Progenitor cell of endocrine pancreas (in vitro differentiated cells): ENCODE measurements at places on chromosomes 16 and 17. TPM values are rescaled to one million over a fixed set of nuclear protein-coding genes. Genes with fewer than 3 reads are reported as not detected.

DNA sequence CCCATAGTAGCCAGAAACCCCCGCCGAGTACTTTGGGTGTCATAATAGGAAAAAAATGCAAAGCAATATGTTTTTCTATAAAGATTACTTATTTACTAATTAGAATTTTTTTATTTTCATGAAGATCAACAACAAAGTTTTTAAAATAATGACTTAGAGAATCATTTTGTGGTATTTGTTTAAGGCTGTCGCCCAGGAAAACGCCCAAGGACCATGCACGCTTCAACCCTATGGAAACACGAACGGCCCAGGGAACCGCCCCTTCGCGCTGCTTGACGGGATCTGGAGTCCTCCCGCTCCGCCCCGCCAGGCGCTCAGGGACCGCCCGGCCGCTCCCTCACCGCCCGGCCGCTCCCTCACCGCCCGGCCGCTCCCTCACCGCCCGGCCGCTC lies 408 bp upstream of the KPNA2 start:
- H3K27ac ChIP-seq: peak overlapping the region; percentile 96
- DNase-seq: peak; percentile 73
- peaks cover 12% of the 10 kb centered on the region for H3K36me3 ChIP-seq
- H3K4me1 ChIP-seq: peaks cover 18% of the 10 kb centered on the region
- no peaks in the 10 kb centered on the region for H3K27me3 ChIP-seq
- peak overlapping the region; percentile 95 for H3K4me3 ChIP-seq

- H3K4me3 ChIP-seq: no peak overlapping the region
- peaks cover 9% of the 10 kb centered on the region for H3K4me1 ChIP-seq
- DNase-seq: no peak
- peaks cover 4% of the 10 kb centered on the region for H3K27me3 ChIP-seq
Measured at GRCh38 chr16:48064971-48065370, 90.8 kb downstream of the ABCC12 start.

- DNase-seq: no peak
- peaks cover 5% of the 10 kb centered on the region for H3K4me1 ChIP-seq
- peak overlapping the region; percentile 19 for H3K27ac ChIP-seq
- no peaks in the 10 kb centered on the region for H3K27me3 ChIP-seq
Measured at GRCh38 chr16:46901709-46902108, 17.5 kb downstream of the GPT2 start.

Gene HOXB1
- 0.96 and 2.2 TPM in 2 replicates for total RNA-seq

Gene SLFN11
- total RNA-seq: 2.1 and 3.0 TPM in 2 replicates

DNA sequence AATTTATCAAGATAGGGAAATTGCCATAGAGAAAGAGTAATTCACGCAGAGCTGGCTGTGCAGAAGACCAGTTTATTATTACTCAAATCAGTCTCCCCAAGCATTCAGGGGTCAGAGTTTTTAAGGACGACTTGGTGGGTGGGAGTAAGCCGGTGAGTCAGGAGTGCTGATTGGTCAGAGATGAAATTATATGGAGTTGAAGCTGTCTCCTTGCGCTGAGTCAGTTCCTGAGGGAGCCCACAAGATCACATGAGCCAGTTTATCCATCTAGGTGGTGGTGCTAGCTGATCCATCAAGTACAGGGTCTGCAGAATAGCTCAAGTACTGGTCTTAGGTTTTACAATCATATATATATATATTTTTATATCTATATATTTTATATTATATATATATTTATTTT lies 6.0 kb upstream of the AQP8 start:
- DNase-seq: no peak
- no peak overlapping the region for H3K4me3 ChIP-seq
- no peaks in the 10 kb centered on the region for H3K27me3 ChIP-seq
- H3K36me3 ChIP-seq: no peaks in the 10 kb centered on the region
- peaks cover 2% of the 10 kb centered on the region for H3K4me1 ChIP-seq

DNA sequence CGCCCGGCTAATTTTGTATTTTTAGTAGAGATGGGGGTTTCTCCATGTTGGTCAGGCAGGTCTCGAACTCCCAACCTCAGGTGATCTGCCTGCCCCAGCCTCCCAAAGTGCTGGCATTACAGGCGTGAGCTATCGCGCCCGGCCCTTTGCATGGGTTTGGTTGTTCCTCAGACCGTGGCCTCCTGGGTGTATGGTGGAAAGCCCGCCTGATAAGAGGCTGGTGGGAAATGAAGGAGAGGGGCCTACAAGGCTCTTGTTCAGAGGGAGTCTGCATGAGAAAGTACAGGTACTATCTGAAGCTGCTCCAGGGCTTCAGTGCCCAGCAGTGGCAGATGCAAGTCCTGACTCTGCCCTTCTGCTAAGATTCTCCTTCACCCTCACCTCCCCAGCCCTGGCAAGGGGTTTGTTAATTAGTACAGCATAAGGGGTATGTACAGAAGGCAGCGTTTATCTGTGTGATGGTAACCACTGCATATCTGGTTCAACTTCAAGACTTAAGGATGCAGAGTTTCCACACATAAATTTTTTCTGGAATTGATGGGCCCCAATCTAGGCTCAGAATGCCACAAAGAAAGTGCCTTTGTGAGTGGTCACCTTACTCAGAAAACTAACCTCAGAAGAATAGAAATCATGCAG lies 24.2 kb downstream of the GRB7 start:
- no peak overlapping the region for H3K27ac ChIP-seq
- no peaks in the 10 kb centered on the region for H3K4me1 ChIP-seq
- no peak overlapping the region for H3K4me3 ChIP-seq
- no peaks in the 10 kb centered on the region for H3K36me3 ChIP-seq

- H3K27me3 ChIP-seq: no peaks in the 10 kb centered on the region
- H3K36me3 ChIP-seq: no peaks in the 10 kb centered on the region
- peaks cover 33% of the 10 kb centered on the region for H3K4me1 ChIP-seq
- no peak overlapping the region for H3K4me3 ChIP-seq
- no peak for DNase-seq
Measured at GRCh38 chr17:29143894-29144293, 36.3 kb downstream of the MYO18A start.

DNA sequence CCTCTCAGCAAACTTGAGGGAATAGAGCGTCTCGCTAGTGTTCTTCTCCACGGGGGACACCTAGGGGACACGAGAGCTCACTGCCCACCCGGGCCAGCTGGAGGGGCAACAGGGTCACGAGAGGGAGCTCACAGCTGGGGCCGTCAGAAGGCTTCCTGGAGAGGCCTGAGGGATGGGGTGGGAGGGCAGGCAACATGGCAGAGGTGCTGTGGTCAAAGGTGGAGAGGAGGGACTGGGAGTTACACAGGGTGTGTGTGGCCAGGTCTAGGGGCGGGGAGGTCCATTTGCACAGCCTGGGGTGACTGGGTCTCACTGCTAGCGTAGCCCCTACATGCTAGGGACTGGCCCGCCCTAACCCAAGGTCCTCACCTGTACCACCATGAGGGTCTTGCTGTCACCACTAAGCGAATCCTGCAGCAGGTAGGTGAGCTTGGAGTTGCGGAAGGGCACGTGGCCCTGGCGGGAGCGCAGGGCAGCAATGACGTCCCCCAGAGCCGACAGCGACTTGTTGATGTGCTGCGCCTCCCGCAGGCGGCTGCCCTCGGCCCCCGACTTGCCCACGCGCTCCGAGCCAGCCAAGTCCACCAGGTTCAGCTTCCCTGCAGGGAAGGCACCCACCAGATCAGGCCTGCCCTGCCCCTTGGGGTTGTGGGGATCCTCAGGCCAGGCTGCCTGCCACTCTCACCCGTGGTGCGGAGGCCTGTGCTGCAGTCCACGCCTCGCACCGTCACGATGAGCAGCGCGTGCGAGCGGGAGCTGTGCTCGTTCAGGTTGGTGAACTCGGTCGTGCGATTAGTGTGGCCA lies 25.0 kb downstream of the KATNB1 start:
- peaks cover 9% of the 10 kb centered on the region for H3K36me3 ChIP-seq
- H3K27me3 ChIP-seq: no peaks in the 10 kb centered on the region
- H3K27ac ChIP-seq: no peak overlapping the region
- no peaks in the 10 kb centered on the region for H3K4me1 ChIP-seq
- no peak for DNase-seq
- no peak overlapping the region for H3K4me3 ChIP-seq

- H3K4me1 ChIP-seq: peaks cover 5% of the 10 kb centered on the region
- peaks cover 3% of the 10 kb centered on the region for H3K36me3 ChIP-seq
- DNase-seq: no peak
- H3K4me3 ChIP-seq: no peak overlapping the region
- H3K27ac ChIP-seq: no peak overlapping the region
Measured at GRCh38 chr16:12724226-12724625, 79.5 kb downstream of the CPPED1 start.

Gene PRM1
- total RNA-seq: not detected in 2 replicates

- no peak for DNase-seq
- H3K4me1 ChIP-seq: peaks cover 3% of the 10 kb centered on the region
- peaks cover 38% of the 10 kb centered on the region for H3K27me3 ChIP-seq
- no peaks in the 10 kb centered on the region for H3K36me3 ChIP-seq
Measured at GRCh38 chr16:86554599-86554916, 477 bp downstream of the MTHFSD start.

Gene TP53TG3C
- total RNA-seq: not detected in 2 replicates

GRCh38 chr17:46876353-46876887 lies 25.0 kb downstream of the WNT9B start:
- peaks cover 20% of the 10 kb centered on the region for H3K27me3 ChIP-seq
- no peaks in the 10 kb centered on the region for H3K4me1 ChIP-seq
- H3K4me3 ChIP-seq: no peak overlapping the region

DNA sequence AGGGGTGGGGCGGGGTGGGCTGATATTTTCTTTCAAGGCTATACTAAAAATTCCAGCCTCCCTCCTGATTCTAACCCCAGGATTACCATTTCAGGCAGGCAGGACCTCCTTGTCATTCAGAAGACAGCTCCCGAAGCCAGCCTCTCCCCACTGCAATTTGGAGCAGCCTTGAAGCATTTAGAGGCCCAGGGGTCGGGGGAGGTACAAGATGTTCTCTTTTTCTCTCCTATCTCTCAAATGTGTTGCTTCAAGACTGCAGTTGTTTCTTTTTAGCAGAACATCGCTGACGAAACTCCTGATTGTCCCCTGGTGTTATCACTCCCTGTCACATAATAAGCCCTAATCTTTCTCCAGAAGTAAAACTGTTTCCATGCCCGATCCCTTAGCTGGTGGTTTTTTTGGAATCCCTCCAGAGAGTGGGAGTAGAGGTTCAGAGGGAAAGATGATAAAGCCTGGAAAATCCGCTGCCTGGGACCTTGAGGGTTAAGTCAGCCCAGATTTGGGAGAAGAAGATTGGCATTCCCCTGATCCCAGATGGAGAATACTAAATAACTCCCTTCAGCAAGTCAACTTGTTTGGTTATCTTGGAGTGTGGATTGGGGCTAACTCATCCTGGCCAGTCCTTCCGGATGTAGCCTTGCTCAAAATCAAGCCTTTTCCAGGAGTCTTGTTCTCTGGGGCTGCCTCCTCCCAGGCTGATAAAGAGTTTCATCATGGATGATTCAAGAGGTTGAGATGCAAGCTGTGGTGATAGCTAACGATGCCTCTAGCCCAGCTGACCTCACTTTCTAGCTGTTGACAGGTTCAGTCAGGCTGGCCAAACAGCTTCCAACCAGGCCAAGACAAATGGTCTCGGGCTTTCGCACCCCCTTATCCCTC lies 71.3 kb downstream of the SOX9 start:
- peaks cover 6% of the 10 kb centered on the region for H3K27me3 ChIP-seq
- no peak for DNase-seq
- peaks cover 4% of the 10 kb centered on the region for H3K4me1 ChIP-seq
- no peaks in the 10 kb centered on the region for H3K36me3 ChIP-seq
- no peak overlapping the region for H3K27ac ChIP-seq

- H3K36me3 ChIP-seq: no peaks in the 10 kb centered on the region
- no peak for DNase-seq
- H3K4me1 ChIP-seq: peaks cover 20% of the 10 kb centered on the region
- no peaks in the 10 kb centered on the region for H3K27me3 ChIP-seq
- H3K4me3 ChIP-seq: no peak overlapping the region
Measured at GRCh38 chr17:14331225-14331981, 30.5 kb downstream of the HS3ST3B1 start.

DNA sequence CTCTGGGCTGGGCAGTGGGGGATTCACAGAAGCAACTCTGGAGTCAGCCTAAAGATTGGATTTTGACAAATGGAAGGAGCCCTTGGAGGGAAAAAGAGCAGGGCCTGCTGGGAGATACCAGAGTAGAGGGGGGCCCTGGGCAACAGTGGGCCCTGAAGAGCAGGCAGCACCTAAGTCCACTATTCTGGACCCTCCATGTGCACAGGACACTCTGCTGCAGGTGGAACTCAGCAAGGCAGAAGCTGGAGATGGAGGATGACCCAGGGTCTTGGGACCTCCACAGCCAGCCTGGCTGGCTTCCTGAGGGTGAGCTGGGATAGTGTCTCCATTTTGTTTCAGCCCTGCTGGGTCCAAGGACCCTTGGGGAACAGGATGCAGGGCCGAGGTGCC lies 63.0 kb upstream of the TEX2 start:
- H3K36me3 ChIP-seq: no peaks in the 10 kb centered on the region
- H3K4me1 ChIP-seq: peaks cover 4% of the 10 kb centered on the region

- DNase-seq: no peak
- H3K4me1 ChIP-seq: no peaks in the 10 kb centered on the region
- no peak overlapping the region for H3K4me3 ChIP-seq
- no peak overlapping the region for H3K27ac ChIP-seq
Measured at GRCh38 chr17:35185849-35186248, 8.3 kb downstream of the SLC35G3 start.

DNA sequence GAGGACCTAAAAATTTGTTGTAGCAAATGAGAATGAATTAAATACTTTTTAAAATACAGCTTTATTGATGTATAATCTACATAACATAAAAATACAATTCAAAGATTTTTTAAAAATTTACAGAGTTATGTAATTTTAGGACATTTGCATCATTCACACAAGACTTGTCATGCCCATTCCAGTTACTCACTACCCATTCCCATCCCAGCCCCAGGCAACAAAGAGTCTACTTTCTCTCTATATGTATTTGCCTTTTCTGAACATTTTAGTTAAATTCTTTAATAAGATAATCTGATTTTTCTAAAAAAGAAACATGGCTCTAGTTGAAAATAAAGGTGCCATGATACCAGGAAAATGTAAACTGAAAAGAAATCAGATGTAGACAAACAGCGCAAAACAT lies 354.2 kb downstream of the PMP22 start:
- no peak overlapping the region for H3K27ac ChIP-seq
- no peak overlapping the region for H3K4me3 ChIP-seq
- peaks cover 1% of the 10 kb centered on the region for H3K36me3 ChIP-seq
- DNase-seq: no peak

GRCh38 chr17:1573932-1574696 lies 11.5 kb upstream of the PITPNA start:
- peak; percentile 74 for DNase-seq
- H3K4me1 ChIP-seq: peaks cover 3% of the 10 kb centered on the region
- H3K27ac ChIP-seq: peak overlapping the region; percentile 35
- no peaks in the 10 kb centered on the region for H3K27me3 ChIP-seq
- H3K4me3 ChIP-seq: no peak overlapping the region
